ENCODE measurements at places on chromosomes 13 and 19.
A peak's percentile ranks its signal among the peaks of the same experiment; 100 is the strongest.

- no peak for DNase-seq
Measured at GRCh38 chr19:19071897-19072296, 8.1 kb downstream of the SLC25A42 start.

GRCh38 chr19:34189917-34190425 is 17.7 kb downstream of the LSM14A start:
- DNase-seq, result no peak

GRCh38 chr13:42354241-42355091 is 82.5 kb downstream of the AKAP11 start:
- DNase-seq, result no peak

DNA sequence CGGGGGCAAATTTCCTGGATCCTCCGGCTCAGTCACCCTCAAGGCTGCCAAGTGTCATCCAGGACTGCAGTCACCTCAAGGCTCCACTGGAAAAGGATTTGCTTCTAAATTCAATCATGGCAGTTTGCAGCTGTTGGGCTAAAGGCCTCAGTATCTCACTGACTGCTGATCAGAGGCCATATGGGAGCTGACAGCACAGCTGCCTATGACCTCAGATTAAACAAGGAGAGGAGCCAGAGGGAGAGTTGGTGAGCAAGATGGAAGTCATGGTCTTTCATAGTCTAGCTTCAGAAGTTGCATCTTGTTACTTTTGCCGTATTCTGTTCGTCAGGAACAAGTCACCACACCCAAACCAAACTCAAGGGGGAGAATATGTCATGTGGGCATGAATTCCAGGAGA is 849.7 kb downstream of the UQCRFS1 start:
- DNase-seq, result no peak

GRCh38 chr13:40640202-40640601 is 26.2 kb downstream of the FOXO1 start:
- no peak for DNase-seq

GRCh38 chr13:46382224-46382623 is 4.8 kb downstream of the RUBCNL start:
- no peak for DNase-seq

DNA sequence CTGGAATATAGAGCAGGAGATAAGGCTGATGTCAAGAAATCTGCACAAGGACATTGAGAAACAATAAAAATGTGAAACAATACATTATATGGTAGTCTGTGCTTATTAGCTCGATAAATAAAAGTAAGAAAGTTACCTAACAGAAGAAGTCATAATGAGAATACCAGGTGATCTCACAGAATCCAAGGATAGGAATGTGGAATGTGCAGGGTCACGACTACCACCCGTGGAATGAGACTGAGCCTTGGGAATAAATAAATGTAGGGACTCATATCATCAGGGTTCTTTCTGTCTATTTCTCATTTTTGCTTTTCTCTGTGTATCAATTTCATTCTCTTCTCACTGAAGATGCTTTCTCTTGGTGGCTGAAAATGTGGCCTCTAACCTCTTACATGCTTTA is 26.0 kb upstream of the KBTBD7 start:
- DNase-seq, result no peak

DNA sequence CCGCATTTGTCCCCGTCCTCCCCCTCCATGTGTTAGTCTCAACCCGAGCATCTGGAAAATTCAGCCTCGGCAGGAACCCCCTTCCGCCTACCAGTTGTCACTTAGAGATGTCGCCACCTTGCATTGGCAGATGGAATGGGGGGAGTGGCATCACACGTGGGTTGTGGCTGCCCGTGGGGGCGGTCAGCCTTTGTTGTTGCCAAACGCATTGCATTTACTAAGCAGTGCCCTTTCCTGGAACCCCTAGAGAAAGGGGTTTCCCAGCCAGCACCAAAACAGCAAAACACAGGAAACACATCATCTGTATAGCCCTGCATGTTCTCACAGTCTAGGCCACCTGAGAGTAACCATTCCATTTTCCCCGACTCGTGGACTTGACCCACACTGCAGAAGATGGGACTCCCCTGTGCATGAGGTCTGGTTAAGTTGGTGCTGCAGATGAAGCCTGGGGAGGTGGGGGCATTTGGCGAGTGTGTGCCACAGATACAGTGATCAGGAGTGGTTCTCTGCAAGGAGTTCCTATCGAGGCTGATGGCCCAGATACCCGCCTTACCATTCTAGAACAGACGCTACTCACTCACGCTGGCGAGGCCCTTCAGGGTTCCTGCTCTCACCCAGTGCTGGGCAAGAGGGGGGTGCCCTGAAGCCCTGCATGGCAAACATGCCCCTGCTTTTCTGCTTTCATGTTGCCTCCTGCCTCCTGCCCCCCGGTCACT is 38.3 kb downstream of the TMED1 start:
- peak; percentile 54 for DNase-seq

DNA sequence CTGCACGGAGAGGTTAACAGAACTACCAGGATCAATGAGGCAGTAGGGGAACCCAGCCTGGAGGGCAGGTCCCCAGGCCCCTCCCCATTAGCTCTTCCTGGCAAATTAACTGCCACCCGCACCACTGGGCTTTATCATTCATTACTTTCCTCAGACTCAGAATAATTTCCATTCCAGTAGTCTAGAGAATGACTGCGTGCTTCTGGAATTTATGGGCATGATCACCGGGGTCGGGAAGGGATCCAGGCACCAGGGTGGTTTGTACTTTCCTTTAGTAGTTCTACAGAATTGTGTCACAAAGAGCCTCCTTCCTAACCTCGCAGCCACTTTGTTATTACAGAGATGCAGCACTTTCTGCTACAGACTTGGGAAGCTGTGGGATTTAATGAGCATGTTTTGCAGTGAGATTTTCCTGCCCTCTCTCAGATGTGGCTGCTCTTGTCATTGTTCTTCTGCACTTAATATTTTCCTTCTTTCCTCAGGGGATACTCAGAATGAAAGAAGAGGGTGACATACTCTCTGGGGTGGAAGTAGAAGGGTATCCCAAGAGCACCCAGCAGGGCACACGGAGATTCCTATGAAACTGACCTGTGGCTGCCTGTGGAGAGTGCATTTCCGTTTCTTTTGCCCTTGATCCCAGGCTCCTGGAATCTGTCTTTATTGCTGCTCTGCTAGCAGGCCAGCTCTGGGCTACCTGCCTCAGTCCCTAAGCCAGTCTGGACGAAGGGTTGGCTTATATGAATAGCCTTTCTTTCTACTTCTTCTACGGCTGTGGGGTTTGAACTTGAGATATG is 285.0 kb upstream of the SLC10A2 start:
- DNase-seq, result no peak

GRCh38 chr19:21321134-21321533 is 8.1 kb downstream of the ZNF708 start:
- DNase-seq, result no peak

DNA sequence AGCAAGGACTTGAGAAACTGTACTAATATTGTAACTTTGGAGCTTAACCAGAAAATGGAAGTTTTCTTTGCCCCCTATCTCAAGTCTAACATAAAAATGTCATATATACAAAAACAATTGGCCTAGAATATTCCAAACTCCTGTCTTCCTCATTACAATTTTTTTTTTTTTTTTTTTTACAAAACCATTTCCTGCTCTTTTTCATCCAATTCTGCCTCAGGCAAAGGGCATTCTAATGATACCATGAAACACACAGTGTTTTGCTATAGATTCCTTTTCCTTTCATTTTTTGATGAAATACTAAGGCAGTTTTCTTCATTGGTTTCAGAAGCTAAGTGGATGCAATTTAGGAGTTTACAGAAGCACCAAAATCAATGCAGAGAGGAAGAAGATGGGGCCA is 119.7 kb downstream of the LHFPL6 start:
- no peak for DNase-seq

DNA sequence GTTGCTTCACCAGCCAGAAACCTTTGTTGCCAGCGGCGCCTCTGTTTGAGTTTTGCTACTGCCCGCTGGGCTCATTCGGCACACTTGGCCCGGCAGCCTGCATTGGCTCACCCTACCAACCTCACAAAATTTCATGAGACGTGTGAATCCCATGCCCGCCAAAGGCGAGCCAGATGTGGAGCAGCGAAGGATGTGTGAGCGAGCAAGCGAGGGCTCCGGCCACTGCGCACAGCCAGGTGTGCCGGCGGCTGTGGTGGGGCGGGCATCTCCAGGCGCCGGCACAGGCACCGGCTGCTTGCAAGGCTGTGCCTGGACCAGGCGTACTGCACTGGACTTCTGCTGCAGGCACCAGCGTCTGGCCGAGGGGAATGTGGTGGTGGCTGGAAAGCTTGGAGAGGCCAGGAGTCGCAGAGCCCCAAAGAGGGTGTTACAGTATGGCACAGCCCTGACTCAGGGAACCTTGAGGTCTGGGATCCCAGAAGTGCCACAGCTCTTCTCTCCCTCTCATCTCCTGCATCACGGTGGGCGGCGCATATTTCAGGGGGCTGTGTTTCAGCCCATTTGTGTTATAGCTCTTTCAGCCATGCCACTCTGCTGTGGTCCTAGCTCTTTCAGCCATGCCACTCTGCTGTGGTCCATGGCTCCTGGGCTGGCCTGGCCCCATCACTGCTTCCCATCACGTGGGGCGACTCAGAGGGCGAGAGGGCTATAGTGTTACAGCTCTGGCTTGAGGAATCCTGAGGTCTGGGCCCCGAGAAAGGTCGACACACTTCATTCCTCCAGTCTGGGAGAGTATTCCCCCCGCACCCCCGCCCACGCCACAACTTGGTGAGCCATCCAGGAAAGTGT is 592.0 kb upstream of the SLITRK5 start:
- DNase-seq, result no peak

DNA sequence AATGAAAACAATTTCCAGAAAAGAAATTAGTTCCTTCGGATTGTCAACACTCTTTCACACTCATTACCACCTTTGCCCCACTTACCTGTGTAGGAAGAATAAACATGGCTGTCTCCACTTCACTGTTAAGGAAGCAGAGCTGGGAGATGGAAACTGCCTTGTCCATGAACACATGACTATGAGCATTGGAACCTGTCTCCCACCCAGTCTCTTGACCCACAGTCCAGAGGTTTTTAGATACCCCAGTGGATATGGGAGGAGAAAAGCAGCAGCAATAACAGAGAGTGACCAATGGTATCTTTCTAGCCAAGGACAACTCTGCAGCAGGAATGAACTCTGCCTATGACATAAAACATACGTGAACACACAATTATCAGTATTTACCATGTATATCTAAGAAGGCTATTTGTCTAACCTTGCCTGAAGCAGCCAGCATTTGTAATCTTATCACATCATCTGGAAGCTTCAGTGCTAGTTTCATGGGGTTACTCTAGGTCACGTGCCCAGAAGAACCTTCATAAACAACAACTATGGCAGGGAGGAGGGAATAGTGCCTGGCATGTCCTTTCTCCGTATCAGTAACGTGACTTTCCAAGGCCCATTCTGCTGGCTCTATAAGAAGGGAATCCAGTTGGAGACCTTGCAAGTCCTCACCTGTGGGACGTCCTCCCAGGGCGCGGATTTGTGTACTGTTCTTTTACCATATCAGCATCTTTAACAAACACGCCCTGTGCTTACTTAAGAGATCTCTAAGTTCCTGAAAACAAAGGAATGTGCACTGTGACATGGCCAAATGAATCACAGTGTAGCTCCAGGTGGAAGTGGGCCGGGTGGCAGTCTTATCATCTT is 221.8 kb upstream of the UBL3 start:
- DNase-seq, result no peak

- DNase-seq, result no peak
Measured at GRCh38 chr13:34086281-34086680, 268.3 kb downstream of the RFC3 start.

DNA sequence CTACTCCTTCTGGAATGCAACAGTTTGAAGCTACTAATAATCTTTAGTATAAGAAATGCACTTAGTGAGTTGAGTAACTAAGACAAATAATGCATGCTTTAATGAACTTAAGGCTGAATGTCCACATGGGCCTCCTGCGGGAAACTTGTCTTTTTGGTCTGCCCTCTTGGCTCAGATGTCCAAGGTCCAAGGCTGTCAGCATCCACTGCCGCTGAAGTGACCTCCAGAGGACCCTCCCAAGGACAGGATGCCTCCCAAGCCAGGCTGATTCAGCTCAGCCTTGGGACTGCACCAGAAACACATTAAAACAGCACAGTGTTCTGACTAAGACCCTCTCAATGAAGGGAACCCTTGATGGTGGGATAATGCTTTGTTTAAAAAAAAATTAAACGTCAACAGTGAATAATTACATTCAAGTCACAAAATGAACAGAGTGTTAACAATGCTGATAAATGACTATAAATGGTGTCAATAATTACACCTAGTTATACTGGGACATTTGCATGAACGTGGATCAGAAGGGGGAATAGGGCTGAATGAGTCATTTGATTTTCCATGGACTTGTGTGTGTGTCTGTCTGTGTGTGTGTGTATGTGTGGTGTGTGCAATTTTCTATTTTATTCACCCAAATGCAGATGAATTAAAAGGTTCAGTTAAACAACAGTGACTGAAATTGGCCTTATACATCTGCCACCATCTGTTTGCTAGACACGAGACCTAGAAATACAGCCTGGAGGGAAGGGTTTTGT is 150.5 kb downstream of the COL4A1 start:
- no peak for DNase-seq

DNA sequence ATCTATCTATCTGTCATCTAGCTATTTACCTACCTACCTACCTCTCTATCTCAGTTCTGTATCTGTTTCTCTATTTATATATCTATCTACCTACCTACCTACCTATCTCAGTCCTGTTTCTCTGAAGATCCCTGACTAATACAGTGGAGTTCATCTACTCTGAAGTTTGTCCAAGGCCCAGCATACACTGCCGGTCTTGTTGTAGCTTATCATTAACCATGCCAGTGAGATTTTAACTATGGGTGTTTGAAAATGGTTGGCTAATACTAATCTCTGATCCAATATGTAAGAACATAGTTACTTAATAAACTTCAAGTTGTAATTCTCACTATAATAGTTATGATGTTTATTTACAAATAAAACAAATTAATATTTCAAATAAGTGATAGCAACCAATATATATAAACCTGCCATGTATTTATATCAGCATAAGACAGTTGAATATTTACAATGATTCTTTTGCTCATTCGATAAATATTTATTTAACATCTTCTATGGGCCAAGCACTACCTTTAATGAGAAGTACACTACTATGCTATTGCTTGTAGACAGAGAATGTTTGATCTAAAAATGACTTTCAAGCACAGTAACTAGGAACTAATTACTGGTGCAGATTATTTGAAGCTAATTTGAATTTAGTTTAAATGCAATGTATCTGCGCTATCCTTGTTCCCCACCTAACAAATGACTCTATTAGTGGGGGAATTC is 242.1 kb downstream of the KLF5 start:
- no peak for DNase-seq

DNA sequence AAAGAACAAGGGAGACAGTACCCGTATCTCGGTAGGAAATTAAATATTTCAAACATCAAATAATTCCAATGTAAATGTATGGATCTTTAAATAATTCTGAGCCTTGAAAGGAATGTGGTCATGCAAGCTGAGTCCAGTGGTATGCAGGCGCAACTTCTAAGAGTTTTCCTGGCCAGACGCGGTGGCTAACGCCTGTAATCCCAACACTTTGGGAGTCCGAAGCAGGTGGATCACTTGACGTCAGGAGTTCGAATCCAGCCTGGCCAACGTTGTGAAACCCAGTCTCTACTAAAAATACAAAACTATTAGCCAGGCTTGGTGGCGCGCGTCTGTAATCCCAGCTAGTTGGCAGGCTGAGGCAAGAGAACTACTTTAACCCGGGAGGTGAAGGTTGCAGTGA is 1.1 kb upstream of the ZNF845 start:
- DNase-seq, result no peak

Measured in stimulated activated CD4-positive, alpha-beta T cell treated with anti-CD3 and anti-CD28 coated beads, TNF-alpha, amount 100 ng/mL, for 4 hours (primary cell).